ENCODE measurements at places on chromosomes 7 and 10.

GRCh38 chr10:4569151-4569550 lies 256.9 kb upstream of the AKR1E2 start:
- no peak for DNase-seq

DNA sequence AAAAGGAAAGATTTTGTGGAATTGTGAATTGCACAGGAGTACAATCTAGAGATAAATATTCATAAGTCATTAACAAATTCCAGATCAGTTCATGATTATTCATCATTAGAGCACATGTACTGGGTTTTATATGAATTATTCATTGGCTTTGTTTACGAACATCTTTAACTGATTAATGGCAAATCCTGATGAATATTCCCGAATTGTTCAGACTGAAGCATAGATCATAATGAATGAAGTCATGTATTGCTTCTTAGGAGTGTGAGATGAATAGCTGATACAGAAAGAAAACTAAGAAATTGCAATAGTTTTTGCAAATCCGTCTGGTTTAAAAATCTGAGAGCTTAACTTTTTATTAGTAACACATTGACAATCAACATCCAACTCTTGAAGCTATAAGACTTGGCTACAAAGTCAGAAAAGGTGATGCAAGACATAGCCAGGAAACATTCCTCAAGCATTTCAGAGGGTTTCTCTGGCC lies 183.6 kb upstream of the DGKB start:
- no peak for DNase-seq

DNA sequence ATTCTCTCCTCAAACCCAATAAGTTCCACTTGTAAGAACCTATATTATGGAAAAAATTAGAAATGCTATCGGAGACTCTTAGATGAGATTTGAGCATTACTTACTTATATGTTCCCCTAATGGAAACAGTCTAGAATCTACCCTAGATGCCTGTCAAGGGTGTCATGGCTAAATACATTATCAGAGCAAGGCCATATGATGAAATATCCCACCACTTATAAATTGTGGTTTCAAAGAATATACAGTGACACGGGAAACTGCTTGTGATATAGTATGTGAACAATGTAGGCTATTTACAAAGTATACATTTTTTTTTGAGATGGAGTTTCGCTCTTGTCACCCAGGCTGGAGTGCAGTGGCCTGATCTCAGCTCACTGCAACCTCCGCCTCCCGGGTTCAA lies 46.3 kb upstream of the CTBP2 start:
- DNase-seq = no peak

GRCh38 chr7:25314731-25315267 lies 86.5 kb upstream of the NPVF start:
- DNase-seq = no peak

GRCh38 chr10:71697938-71698709 lies 21.5 kb downstream of the C10orf105 start:
- no peak for DNase-seq

GRCh38 chr7:12923971-12924370 lies 236.5 kb downstream of the ARL4A start:
- DNase-seq = no peak

- DNase-seq = no peak
These were observed 529 bp downstream of the ZNF853 start for GRCh38 chr7:6615723-6616555.

GRCh38 chr7:140062528-140063299 lies at the start of gene PARP12:
Gene PARP12 (minus strand): TSS chr7:140062951. CDS start chr7:140062847, 104 bp downstream.
- DNase-seq = peak; percentile 54

- DNase-seq = no peak
These were observed 15.8 kb downstream of the CNPY1 start for GRCh38 chr7:155530601-155531000.

DNA sequence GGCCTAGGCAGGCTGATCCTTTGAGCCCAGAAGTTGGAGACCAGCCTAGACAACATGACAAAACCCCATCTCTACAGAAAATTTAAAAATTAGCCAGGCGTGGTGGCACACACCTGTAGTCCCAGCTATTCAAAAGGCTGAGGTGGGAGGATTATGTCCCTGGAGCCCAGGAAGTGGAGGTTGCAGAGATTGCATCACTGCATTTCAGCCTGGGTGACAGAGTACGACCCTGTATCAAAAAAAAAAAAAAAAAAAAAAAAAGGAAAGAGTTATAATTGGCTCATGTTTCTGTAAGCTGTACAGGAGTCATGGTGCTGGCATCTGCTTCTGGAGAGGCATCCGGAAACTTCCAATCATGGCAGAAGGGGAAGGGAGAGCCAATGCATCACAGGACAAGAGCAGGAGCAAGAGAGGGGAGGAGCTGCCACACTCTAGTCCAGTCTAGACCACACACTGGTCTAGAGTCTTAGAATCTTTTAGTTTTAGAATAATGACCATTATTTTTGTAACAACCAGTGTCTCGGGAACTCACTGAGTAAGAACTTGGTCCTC lies 16.8 kb downstream of the DOCK1 start:
- no peak for DNase-seq

- DNase-seq = no peak
These were observed 12.9 kb downstream of the BHLHA15 start for GRCh38 chr7:98223898-98224700.

DNA sequence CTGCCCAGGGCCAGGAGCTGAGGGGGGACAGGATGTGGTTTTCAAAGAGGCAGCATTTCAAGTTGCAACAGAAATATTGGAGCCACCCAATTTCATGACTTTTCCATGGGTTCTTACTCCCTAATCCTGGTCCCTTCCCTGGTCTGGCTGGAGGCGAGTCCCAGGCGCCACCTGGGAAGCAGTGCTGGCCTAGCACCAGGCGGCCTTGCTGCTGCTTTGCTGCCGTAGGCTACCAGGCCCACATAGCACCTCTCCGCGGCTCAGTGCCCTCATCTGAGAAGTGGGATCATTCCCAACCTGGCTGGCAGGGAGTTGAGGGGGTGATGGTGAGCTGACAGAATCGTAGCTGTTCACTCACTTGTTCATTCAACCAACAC lies 33.7 kb downstream of the ZMIZ1 start:
- DNase-seq = no peak

- no peak for DNase-seq
These were observed 26.1 kb downstream of the PRSS58 start for GRCh38 chr7:142231716-142232115.

DNA sequence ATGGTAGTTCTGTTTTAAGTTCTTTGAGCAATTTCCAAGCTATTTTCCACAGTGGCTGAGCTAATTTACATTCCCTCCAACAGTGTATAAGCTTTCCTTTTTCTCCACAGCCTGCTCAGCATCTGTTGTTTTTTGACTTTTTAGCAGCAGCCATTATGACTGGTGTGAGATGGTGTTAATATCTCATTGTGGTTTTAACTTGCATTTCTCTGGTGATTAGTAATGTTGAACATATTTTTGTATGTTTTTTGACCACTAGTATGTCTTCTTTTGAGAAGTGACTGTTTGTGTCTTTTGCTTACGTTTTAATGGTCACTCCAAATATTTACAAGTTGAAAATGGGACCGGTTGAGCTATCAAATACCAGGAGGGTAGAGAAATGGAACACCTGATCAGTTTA lies 20.4 kb downstream of the GNG11 start:
- DNase-seq = no peak

DNA sequence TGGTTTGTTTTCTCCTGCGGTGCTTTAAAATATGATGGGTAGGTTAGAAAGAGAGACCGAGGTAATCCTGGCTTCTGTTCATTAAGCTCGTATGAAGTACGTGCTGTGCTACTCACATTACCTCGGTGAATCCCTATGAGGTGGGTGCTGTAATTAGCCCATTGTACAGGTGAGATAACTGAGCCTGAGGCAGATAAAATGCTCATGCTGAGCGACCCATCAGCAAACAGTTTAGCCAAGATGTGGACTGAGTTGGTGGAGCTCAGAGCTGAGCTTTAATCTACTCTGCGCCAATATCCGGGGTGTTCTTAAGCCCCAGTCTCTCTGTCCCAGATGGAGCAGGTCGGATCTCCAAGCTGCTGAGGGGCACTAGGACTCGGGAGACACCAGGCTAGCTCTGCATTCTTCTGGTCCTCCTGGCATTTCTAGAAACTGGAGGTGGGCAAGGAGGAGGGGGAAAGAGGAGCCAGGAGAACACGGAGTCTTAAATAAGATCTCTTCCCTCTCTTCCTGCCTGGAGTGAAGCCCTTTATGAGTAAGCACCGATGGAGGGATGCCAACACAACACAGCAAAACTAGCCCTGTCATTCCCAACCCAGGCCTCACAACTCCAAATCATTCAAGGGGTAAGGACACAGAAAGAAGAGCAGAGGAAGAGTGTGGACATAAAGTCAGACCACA lies 458.5 kb downstream of the KCNMA1 start:
- no peak for DNase-seq

- peak; percentile 75 for DNase-seq
These were observed 306.8 kb downstream of the WDR11 start for GRCh38 chr10:121157998-121158397.

- DNase-seq = no peak
These were observed 660.5 kb downstream of the NRG3 start for GRCh38 chr10:82535457-82535856.

DNA sequence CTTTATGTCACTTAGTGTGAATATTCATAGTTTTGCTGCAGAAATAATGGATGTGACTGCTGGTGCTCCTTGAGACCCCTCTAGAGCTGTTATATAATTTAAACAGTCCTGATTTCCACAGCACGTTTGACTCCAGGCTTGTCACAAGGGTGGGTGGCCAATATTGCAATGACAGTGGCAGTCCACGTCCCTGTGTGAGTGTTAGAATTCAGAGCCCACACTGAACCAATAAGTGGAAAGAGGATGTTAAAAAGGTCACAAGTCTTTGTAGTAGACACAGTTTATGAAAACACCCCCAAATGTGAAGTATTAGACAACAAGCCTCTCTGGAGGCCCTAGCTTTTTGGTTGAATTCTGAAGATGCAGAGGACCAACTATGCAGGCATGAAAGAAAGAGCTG lies 2.0 kb downstream of the PPP1R17 start:
- no peak for DNase-seq

- DNase-seq = no peak
These were observed 92.3 kb downstream of the ELFN1 start for GRCh38 chr7:1762238-1762945.

DNA sequence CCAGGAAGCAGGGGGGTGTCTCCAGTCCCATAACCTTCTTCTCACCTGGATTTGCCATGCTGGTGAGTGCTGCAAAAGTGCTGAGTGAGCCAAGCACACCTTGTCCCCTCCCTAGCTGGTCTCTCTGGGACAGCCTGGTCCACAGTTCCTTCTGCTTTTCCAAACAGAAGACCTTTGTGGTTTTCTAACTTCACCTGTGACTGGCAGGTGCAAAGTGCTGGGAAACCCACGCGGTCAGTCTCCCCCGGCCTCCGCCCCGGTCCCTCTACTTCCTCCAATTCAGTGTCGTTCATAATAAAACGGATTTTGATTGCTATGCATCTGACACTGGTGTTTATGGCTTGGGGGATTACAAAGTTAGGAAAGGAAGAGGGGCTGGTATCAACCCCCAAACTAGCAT lies 37.1 kb downstream of the RBAK start:
- DNase-seq = no peak

DNA sequence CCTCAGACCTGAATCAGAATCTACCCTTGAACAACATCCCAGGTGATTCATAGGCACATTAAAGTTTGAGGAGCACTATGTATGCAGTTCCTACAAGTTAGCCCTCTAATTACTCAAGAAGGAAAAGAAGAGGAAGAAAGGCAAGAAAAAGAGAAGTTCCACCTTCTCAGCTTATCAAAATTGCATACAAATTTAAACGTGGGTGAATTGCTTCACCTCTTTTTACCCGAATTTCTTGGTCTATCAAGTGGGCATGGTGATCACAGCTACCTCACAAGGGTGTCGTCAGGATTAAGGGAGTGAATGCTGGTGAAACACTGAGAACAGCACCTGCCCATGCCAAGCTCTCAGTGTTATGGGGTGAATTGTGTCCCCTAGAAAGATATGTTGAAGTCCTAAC lies 43.8 kb upstream of the PAPSS2 start:
- no peak for DNase-seq

DNA sequence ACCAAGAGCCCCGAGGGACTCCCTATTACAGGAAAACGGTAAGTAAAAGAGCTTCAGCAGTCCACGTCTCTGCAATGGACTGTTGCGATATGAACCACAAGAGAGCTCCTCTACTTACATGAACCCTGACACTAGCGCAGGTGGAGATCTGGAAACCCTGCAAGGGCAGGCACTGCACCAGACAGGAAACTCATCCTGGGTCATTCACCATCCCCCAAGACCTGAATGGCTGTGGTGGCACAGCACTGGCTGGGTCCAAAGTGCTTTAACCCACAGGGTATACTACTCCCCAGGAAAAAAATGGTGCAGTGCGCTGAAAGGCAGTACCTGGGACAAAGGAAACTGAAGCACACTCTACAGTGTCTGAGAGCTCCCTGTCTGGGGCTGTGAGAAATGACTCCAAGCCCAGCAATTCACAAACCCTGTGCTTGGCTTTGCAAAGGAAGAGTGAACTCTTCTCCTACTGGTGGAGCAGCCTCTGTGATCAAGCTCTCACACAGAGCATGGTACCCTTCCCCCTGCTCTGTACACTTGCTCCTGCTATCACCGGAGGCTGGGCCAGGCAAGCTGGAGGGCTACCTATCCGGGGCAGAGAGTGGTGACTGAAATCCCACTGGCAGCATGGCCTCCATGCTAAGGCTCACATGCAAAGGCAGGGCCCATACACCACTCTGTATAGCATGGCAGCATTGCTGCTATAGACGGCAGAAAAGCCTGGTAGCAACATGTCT lies 44.9 kb downstream of the HIBADH start:
- DNase-seq = no peak

DNA sequence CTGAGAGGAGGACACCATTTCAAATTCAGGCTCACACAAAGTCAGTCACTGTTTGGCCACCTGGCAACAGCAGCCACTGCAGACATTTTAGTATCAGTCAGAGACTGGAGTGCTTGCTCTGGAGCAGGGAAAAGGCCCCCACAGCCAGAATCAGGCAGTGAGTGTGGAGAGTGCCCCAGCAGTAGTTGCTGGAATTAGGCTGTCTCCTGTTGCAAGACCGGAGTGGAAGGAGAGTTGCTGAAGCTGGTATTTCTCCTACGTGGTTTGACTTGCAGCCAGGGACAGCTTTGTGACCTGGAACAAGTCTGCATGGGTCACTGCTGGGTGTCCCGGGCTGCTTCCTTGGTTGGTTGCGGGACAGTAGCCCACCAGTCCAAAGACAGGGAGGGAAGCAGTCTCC lies 78.4 kb upstream of the TMEM168 start:
- DNase-seq = no peak

DNA sequence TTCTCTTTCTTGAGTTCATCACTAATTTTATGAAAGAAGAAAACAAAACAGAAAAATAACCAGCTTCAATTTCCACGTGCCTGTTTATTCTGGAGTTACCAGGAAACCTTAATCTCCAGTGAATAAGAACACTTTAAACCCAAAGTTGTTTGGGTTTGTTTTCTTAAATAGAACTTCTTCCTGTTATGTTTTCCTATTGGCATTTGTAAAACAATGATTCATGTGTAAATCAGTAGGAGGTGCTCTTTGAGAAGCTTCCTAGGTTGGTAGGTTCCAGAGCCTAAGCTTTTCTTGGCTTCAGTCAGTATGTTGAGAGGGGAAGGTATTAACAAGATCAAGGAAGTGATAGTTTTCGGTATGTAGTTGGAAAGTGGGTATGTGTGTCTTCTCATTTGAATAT lies 119.0 kb downstream of the BICC1 start:
- DNase-seq = no peak

- DNase-seq = no peak
These were observed 156.7 kb downstream of the MBL2 start for GRCh38 chr10:52615756-52616394.

GRCh38 chr7:125436220-125436619 lies 506.6 kb upstream of the POT1 start:
- no peak for DNase-seq

- no peak for DNase-seq
These were observed 107.7 kb upstream of the KCND2 start for GRCh38 chr7:120165227-120165626.

- no peak for DNase-seq
These were observed 33.5 kb upstream of the ANTXRL start for GRCh38 chr10:46253076-46254006.

Data from globus pallidus (tissue), 1 donor.